ENCODE measurements at places on chromosomes 4 and X.

- DNase-seq = peak; percentile 28
Measured at GRCh38 chr4:136934601-136935000, 597.7 kb downstream of the PCDH18 start.

GRCh38 chr4:30413915-30414314 is 306.3 kb upstream of the PCDH7 start:
- no peak for DNase-seq

- peak; percentile 33 for DNase-seq
Measured at GRCh38 chr4:150224896-150225591, 146.8 kb downstream of the DCLK2 start.

GRCh38 chr4:36115312-36115711 is 129.0 kb downstream of the ARAP2 start:
- DNase-seq = no peak

DNA sequence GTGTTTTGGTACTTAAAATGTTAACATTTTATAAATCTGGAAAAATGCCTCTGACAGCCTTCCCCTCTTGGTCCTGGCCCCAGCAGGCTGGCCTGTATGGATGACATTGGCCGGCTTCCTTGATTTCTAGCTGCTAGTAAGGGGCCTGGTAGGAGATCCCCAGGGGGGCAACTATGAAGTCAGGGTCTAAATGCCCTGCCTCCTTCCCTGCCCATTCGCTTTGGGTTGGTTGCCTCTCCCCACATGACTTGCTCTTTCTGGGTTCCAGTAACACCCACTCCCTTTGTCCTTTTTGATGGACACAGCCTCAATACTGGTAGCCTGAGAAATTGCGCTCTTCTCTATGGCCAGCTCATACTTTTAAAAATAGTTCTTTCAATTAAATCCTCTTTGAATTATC is 78.0 kb upstream of the MAD2L1 start:
- DNase-seq = no peak

GRCh38 chr4:180350901-180351300 is 1892.3 kb upstream of the TENM3 start:
- no peak for DNase-seq

- no peak for DNase-seq
Measured at GRCh38 chr4:55395218-55395528, 584 bp upstream of the TMEM165 start.

- peak; percentile 63 for DNase-seq
Measured at GRCh38 chr4:159248384-159249178, 145.7 kb downstream of the RAPGEF2 start.

- DNase-seq = peak; percentile 85
Measured at GRCh38 chr4:177047070-177047850, 254.5 kb upstream of the VEGFC start.

DNA sequence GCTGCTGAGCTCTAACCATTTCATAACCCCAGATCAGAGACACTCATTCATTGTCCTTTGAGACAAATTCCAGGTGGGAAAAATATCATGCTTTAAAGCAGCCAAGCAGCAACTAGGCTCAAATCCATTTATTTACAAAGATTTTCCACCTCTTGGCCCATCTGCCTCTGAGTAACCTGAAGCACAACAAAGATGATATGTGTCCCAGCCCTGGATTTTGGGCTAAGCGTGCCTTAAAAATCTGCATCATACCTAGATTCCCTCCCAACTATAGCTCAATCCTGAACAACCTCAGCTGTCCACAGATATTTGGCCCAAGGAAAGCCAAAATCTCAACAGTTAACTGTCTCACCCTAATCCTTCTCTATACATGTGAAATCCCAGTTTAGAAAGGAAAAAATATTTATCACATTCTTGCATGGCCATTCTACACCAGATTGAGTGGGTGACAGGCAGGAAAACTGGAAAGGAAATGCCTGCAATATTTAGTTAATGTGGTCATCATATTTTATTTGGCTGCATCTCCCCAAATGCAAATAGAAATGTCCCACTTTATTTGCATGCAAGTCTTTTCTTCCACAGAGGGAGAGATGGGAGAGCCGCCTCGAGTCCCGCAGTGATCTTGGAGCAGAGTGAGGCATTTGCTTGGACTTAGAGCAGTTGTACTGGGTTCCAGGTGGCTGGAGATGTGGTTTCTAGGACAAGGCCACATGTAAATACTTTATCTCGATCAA is 146.4 kb upstream of the EOLA2 start:
- peak; percentile 8 for DNase-seq

- DNase-seq = no peak
Measured at GRCh38 chr4:18973296-18973695, 951.7 kb upstream of the LCORL start.

- no peak for DNase-seq
Measured at GRCh38 chrX:134669378-134670098, 11.3 kb upstream of the PLAC1 start.

GRCh38 chr4:49221209-49221608 is 235.1 kb downstream of the CWH43 start:
- DNase-seq = no peak

DNA sequence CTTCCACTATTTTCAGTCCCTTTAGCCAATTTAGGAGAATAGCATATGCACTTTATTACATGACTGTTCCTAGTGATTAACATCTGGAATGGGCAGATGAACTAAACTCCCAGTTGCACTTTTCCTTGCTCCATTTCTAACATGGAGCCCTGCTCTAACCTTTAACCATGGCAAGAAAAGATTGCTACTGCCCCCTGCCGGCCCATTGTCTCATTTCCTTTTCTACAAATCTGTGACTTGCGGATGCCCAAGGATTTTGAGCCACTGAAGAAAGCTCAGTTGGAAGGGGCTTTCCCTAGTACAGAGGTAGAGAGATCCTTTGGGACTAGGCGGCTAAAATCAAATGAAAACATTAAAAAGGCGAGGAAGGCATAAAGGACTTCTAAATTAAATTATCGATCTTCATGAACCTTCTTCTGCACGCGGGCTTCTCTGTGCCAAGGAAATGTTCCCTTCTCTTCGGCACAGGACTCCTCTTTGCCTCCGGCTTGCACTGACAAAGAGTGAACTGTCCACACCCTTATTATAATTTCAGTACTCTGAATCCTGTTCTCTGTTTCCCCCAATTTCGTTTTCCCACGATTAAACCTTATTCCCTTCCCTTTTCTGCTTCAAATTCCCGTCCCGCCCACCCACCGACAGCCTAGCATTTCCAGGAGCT is 577 bp upstream of the GLRA2 start:
- peak; percentile 90 for DNase-seq

- DNase-seq = no peak
Measured at GRCh38 chrX:23344238-23344903, 9.7 kb downstream of the PTCHD1 start.

DNA sequence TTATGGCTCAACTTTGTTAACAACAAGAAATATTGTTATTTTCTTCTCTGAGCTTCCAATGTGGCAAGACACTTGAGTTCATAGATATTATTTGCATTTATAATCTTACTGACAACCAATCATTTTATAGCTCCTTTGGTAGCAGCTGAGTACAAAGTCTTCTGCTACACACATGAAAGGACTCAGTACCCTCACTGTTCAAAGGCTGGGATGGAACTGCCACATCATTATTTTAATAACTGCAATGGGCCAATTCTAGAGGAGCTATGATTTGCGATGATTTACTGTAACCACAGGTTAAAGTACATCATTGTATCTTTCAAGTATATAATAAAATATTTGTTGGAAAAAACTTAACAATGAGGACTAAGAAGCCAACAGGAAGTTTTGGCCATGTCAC is 10.9 kb downstream of the MTTP start:
- DNase-seq = no peak

- DNase-seq = no peak
Measured at GRCh38 chrX:2596045-2596444, 95.0 kb upstream of the CD99 start.

GRCh38 chr4:8218371-8219031 is 19.4 kb downstream of the SH3TC1 start:
- no peak for DNase-seq

DNA sequence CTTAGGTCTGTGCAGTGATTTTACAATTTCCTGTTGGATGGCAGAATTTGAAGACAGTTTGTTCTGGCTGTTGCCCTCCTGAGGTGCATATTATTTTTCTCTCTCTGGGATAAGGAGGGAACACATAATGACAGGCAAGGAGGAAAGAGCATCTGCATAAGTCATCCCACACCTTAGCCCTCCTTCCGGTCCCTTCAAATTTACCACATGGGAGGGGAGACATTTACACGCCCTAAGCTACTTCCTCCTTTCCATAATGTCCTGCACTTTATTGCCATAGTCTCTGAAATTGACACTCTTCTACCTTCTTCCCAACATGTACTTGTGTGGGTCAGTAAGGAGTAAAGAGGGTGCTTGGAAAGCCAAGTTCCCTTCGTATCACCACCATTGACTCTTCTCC is 13.9 kb downstream of the SMPX start:
- DNase-seq = no peak

DNA sequence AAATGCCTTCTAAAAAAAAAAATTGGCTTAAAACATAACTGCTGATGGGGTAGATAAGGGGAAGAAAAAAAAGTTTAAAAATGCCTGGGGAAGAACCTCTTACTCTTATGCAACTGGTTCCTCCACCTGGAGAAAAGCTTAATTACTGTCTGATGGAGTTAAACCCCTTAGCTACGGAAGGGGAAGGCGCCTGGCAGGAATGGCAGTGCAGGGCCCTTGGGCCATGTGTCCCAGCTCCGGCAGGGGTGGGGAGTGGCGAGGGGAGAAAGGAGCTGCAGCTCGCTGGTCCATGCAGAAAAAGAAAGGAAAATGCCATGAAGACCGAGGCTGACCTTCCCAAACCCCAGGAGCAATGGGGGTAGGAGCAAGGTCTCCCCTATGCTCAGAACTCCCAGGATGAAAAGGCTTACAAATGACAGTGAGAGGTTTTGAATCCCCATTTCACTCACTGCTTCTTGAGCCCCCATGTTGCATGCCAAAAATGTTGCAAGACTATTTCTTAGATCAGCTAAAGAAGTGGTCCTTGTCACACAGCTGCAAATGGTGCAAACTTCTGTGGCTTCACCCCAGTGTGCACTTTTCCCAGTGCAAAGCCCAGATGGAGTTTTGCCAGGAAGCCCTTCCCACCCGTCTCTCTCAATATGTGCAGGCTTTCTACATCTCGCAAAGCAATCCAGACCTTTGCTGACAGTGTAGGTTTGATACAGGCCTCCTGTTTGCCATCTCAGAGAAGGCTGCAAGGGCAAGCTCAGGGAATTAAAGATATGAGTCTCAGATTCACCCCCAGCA is 204.8 kb upstream of the CT83 start:
- DNase-seq = no peak

GRCh38 chr4:36332023-36332781 is 50.8 kb downstream of the DTHD1 start:
- DNase-seq = no peak

GRCh38 chrX:111095974-111096895 is at the start of gene PAK3:
Gene PAK3, plus strand, starts transcription at chrX:111096191. Its CDS starts 26,913 bp downstream, at chrX:111123104.
- DNase-seq = peak; percentile 82

GRCh38 chrX:47097018-47097417 is 18.8 kb downstream of the RGN start:
- peak; percentile 24 for DNase-seq

DNA sequence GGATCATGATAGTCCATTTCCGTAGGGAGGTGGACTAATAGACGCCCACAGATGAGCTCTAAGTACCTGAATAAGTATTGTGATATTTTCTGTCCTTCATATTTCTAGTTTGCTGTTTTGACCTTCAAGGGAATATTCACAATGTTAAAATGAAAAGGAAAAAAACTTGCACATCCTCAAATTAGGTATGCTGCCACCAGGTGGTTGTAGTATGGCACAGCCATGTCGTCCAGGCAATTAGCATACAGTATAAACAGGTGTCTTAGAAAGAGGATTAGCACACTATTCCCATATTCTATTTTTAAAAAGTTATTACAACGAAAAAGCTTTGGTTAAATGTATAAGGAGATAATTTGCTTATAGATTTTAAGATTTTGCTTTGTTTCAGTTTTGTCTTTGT is 802.0 kb downstream of the RPA4 start:
- peak; percentile 21 for DNase-seq

- peak; percentile 46 for DNase-seq
Measured at GRCh38 chr4:73891739-73892405, 22.7 kb downstream of the CXCL1 start.

GRCh38 chrX:100650841-100651240 is 6.8 kb downstream of the SRPX2 start:
- no peak for DNase-seq

DNA sequence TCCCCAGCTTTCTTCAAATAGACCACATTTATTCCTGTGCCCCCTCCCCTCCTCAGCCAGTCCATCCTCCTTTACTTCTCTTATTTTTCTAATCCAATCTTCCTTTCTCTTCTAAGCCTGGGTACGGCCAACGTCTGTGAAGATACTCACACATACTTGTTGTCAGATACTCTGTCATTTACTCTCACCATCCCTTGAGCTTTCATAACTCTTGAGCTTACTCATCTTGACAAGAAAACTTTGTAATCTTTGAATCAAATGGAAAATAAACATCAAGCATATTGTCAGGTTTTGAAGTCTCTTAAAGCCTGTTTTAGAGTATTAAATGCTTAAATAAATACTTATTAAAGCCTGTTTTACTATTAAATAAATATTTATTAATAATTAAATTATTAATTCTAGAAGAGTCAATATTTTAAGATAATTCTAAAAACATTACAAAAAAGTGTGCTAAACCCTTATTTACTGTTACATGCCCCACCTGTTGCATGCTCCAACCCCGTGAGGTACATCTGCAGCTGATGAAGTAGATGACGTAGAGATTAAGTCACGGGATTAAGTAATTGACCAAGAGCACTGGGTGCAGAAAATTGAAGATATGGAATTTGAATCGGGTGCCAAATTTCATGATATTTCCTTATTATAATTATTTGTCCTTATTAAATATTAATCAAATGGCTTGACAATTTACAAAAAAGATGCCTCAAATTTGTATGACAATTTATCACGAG is 1.5 kb upstream of the TRIML2 start:
- no peak for DNase-seq

- DNase-seq = no peak
Measured at GRCh38 chr4:56289934-56290333, 97.4 kb downstream of the AASDH start.

GRCh38 chr4:24559889-24560288 is 24.5 kb downstream of the DHX15 start:
- no peak for DNase-seq

- DNase-seq = no peak
Measured at GRCh38 chr4:5284517-5284916, 233.2 kb downstream of the STK32B start.

GRCh38 chr4:76198411-76199237 is 15.0 kb downstream of the SCARB2 start:
- peak; percentile 93 for DNase-seq

DNA sequence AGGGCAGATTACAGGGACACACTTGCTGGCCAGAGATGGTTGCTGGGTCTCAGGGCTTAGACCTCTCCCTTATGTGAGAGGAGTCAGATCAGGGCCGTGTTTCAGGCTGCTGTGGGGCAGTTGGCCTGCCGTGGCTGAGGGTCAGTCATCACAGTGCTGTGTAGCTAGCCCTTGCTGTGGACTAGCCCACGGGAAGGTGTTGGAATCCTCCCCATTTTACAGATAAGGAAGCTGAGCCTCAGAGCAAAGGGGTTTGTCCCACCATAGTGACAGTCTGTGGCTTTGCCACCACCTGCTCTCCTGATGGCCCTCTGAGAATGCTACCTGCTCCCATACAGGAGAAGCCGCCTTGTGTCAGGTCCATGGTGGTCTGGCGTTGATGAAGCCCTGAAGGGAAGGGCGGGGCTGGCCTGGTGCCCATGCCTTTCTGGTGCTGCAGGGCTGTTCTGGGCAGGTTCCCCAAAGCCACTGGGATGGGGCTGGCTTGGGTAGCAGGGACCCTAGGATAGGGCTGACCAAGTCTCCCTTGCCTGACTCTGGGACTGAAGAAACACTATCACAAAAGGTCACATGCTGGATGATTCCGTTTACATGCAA is 2.4 kb upstream of the FAM53A start:
- DNase-seq = no peak

GRCh38 chr4:88866862-88867550 is 169.4 kb upstream of the NAP1L5 start:
- no peak for DNase-seq
